ENCODE measurements at places on chromosomes 2 and 18.

GRCh38 chr2:239476029-239476756 lies 75.4 kb upstream of the HDAC4 start:
- no peak for DNase-seq

DNA sequence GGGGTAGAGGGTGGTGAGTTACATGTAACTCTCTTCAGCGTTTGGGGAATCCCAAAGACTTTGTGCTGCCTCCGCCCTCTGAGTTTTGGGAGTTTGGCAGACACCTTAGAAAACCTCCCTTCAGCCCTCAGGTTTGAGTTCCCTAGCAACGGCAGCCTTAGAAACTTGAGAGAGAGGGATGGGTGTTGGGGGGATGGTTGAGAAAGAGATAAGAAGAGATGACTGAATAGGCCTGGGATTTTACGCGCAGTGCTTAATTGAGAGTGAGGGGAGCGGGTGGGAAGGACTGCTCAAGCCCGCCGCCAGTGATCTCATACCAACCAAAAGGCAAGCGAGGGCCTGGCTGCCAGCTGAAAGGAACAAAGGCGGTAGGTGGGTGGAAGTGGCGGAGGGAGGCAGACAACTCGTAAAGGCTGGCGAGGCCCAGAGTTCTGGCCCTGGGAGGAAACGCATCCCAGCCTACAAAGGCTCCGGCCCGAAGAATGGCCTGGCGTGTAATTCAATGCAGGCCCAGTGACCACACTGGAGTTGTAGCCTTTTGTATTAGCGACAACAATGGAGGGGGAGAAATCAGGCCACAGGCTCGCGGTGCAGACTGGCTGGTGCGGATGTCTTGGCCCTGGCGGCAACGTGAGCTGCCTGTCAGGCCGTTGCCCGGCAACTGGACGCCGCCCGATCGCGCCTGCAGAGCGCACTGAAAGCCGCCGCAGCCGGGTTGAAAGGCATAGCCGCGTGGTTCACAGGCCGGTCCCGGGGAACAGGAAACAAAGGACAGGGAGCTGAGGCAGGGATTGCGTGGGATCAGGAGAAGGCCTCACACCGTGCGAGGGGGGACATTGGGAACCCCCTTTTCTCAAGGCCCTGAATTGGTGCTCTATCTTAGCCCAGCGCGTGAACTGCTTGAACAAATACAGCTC lies 39.9 kb upstream of the DARS1 start:
- DNase-seq = no peak

- DNase-seq = peak; percentile 56
Observed at GRCh38 chr2:24827321-24828237, 34.4 kb downstream of the CENPO start.

GRCh38 chr2:212943351-212943750 lies 208.1 kb downstream of the IKZF2 start:
- DNase-seq = no peak

DNA sequence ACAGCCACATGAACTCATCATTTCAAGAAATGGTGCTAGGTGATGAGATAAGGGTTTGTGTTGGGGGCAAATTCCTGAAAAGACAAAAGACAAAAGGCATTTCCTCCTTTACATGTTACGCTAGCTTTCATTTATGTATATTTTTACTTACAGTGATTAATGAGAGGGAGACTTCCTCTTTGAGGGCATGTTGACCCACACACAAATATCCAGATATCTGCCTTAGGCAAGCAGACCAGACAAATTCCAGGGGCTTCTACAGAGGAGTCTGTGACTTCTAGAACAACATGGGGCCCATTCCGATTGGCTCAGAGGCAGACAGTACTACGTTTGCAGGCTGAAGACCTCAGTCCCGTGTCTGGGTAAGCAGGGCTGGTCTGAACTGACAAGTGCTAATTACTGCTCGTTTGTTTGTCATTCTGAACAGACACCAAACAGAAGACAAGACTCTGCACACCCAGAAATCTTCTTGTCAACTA lies 74.8 kb upstream of the ST6GAL2 start:
- no peak for DNase-seq

DNA sequence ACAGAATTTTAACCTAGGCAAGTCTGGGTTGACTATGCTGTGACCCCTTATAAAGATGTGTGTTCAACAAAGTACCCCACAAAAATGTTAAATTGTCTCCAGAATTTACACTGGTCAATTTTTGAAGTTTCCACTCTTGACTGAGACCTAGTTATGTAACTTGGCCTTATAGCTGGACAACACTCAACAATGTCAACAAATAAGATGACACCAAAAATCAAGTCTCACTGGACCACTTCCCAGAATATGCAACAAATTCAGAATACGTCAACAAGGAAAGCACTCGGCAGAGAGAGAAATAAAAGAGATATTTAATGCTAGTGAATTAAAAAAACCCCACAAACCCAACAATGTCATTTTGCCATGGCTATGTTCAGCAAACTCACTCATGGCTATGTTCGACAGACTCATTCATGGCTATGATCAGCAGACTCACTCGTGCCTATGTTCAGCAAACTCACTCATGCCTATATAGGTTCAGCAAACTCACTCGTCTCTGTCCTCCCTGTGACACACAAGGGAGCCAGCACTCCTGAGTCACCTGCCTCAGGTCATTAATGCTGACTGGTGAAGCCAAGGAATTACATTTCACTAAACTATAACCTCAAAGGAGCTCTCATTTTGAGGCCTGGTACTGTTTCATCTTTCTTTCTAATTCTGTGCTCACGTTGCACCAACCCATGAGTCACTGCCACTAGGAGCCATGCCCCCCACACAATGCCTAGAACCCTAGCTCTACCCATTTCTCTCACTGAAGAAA lies 72.7 kb downstream of the PTPN2 start:
- peak; percentile 13 for DNase-seq

DNA sequence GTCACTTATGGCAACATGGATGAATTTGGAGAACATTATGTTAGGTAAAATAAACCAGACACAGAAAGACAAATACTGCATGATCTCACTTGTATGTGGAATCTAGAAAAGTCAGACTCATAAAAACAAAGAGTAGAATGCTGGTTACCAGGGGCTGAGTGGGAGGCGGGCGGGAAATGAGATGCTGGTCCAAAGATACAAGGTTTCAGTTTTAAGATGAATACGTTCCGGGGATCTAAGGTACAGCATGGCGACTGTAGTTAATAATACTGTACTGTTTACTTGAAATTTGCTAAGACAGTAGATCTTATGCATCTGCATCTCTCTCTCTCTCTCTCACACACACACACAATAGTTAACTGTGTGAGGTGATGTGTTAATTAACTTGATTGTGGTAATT lies 14.2 kb downstream of the FAM110C start:
- no peak for DNase-seq

All from stimulated activated CD8-positive, alpha-beta memory T cell treated with anti-CD3 and anti-CD28 coated beads, Interleukin-2, amount 100 ng/mL, for 48 hours (primary cell).